Right lobe of liver (tissue), 6 donors: ENCODE measurements at places on chromosomes 5 and 9. TPM values are rescaled to one million over a fixed set of nuclear protein-coding genes. Genes with fewer than 3 reads are reported as not detected.
A peak's percentile ranks its signal among the peaks of the same experiment; 100 is the strongest.

The PLPPR1 gene
- 2.2 TPM for total RNA-seq

The ZNF462 gene
- total RNA-seq = 3.0 TPM

The DMAC1 gene
- 23.1 TPM for total RNA-seq

The MATR3 gene
- total RNA-seq = 52.9 TPM

GRCh38 chr9:125241863-125242739, 958 bp upstream of the HSPA5 start:
- H3K27me3 ChIP-seq = no peaks in the 10 kb centered on the region
- H3K36me3 ChIP-seq = peaks cover 33% of the 10 kb centered on the region
- peak overlapping the region; percentile 83 for H3K4me3 ChIP-seq
- peaks cover 31% of the 10 kb centered on the region for H3K4me1 ChIP-seq
- H3K27ac ChIP-seq = peak overlapping the region; percentile 91
- peak; percentile 63 for DNase-seq

- no peak for DNase-seq
- H3K36me3 ChIP-seq = no peaks in the 10 kb centered on the region
- no peaks in the 10 kb centered on the region for H3K4me1 ChIP-seq
- H3K4me3 ChIP-seq = no peak overlapping the region
- H3K27ac ChIP-seq = no peak overlapping the region
These were observed 42.8 kb upstream of the MAST4 start for GRCh38 chr5:66553368-66553912.

DNA sequence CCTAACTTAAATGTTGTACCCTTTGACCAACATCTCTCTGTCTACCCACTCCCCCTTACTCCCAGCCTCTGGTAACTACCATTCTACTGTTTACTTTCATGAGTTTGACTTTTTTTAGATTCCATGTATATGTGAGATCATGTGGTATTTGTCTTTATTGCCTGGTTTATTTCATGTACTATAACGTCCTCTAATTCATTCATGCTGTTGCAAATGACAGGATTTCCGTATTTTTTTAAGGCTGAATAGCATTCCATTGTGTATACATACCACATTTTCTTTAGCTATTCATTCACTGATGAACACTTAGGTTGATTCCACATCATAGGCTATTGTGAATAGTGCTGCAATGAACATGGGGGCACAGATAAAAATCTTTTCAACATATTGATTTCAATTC, 11.8 kb upstream of the NDUFB6 start:
- no peak overlapping the region for H3K27ac ChIP-seq
- no peak overlapping the region for H3K4me3 ChIP-seq
- DNase-seq = no peak
- H3K4me1 ChIP-seq = peaks cover 2% of the 10 kb centered on the region
- no peaks in the 10 kb centered on the region for H3K27me3 ChIP-seq

DNA sequence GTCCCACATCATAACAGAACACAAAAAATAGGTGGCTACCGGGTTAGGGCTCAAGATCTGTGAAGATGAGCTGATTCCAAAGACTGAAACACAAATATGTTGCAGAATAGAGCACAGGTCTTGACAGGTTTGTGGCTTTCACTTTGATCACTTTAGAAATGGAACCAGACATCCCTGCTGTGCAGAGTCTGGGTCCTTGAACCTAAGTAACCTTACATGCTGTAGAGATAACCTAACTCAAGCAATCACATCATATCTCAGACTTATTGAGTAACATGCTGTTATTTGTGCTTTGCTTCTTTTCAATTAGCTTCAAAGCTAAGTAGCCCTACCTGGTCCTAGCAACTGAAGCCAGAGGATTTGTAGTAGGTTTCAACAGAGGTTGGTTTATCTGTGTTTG, 24.3 kb downstream of the FBXW2 start:
- H3K4me1 ChIP-seq = no peaks in the 10 kb centered on the region
- no peak overlapping the region for H3K4me3 ChIP-seq
- H3K27me3 ChIP-seq = no peaks in the 10 kb centered on the region
- H3K27ac ChIP-seq = no peak overlapping the region

DNA sequence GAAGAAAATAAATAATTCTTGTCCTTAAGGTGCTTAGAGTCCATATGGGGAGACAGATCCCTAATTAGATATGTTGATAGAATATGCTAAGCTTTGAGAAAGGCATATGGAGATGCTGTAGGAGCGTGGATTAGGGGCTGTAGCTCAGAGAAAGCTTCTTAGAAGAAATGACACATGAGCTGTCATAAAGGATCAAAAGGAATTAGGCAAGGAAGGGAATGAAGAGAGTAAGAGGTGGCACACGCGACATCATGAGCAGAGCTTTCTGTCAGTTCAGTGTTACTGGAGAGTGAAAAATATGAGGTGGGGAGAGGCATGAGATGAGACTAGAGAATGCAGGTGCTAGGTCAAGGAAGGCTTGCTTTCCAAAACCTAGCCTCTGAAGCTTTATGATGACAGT, 118.6 kb downstream of the KIAA0825 start:
- H3K4me1 ChIP-seq = no peaks in the 10 kb centered on the region
- no peak overlapping the region for H3K4me3 ChIP-seq
- H3K27me3 ChIP-seq = no peaks in the 10 kb centered on the region
- H3K36me3 ChIP-seq = no peaks in the 10 kb centered on the region
- no peak overlapping the region for H3K27ac ChIP-seq
- DNase-seq = no peak
